ENCODE measurements at places on chromosomes 4 and X.

GRCh38 chr4:148286012-148286411 is 156.2 kb downstream of the NR3C2 start:
- no peak for DNase-seq

DNA sequence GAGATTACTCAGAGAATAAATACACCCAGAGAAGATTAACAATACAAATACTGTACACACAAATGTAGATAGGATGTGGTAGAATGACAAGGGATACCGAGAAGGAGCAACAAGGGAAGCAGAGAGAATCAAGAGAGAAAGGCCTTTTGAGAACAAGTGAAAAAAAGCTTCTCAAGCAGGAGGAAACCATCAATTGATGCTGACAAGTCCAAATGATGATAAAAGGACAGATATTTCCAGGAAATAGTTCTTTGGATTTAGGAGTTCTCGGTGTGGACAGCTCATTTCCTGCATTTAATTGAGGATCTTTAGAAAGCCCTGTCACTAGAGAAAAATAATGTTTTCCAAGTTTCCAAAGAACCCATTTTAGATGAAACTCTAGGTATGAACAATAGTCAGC is 48.1 kb downstream of the NPY5R start:
- DNase-seq, result no peak

DNA sequence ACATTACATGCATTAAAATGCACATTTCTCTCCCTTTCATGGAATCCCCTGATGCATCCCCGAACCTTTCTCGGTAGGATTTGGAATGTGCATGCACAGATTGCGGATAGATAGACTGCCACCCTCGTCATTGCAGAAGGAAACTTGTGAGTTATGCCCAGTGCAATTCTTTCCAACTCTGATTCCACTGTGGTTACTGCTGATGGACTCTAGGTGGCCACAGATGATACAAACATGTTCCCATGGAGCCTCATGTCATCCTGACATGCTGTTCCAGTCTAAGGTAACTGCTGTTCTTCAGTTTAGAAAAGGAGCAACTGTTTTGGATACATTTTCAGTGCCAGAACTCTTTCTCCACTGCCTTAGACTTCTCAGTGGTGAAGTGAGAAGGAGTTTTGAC is 9.1 kb upstream of the VCX3B start:
- no peak for DNase-seq

- no peak for DNase-seq
Observed at GRCh38 chr4:44462259-44462658, 13.7 kb upstream of the KCTD8 start.

DNA sequence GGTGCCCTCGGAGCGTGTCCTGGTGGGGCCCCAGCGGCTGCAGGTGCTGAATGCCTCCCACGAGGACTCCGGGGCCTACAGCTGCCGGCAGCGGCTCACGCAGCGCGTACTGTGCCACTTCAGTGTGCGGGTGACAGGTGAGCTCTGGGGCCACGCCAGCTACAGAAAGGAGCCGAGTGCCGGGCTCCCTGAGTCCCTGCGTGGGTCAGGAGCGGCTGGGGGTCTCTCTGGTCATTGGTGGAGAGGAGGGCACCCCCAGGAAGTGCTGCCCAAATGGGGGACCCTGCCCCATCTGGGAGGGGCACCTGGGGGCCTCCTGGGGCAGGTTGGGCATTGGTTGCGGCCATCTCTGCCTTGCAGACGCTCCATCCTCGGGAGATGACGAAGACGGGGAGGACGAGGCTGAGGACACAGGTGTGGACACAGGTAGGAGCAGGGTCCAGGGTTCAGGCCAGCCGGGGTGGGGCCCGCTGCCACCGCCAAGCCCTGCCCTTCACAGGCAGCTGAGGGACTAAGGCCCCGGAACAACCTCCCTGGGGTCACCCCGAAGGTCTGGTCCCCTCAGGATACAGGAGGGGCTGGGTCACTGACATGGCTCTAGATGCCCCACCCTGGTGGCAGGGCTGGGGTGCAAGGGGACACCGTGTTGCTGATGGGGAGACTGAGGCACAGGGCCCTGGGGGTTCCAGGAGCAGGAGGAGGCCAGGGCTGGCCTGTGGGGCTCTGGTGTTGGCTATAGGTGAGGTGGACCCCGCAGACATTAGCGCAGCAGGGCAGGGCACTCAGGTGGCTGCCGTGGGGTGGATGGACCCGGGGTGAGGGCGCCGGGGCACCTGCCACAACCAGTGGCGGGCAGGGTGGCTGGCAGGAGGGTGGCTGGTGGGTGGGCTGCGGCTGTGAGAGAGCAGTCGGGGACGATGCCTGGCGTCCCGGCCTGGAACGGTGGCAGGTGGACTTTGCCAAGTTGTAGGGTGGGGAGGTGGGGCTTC is 6.6 kb downstream of the FGFR3 start:
- no peak for DNase-seq

GRCh38 chrX:116493271-116493670 is 30.5 kb upstream of the CT83 start:
- DNase-seq, result no peak

DNA sequence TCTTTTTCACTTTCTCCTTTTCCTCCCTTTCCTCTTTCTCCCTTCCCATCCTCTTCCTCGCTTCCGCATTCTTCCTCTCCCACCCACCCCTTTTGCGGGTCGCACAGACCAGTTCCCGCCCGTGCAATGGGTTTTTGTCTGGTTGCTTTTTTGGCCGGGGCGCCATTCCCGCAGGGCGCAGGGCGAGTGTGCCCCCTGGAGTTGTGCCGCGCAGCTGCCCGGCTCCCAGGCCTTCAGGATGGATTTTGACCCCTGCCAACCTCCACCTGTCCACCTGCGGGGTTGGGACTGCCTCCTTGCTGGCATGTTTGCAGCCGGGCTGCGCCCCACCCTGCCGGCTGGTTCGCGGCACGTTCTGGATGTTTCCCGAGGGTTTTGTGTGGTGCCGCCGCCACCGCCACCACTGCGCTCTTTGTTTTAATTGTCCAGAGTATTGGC is 578 bp upstream of the SEL1L3 start:
- DNase-seq, result no peak

All from T-helper 9 cell (primary cell).